ENCODE measurements at places on chromosomes 1 and 21.

- DNase-seq: no peak
Measured at GRCh38 chr1:30380625-30380984, 342.8 kb downstream of the MATN1 start.

DNA sequence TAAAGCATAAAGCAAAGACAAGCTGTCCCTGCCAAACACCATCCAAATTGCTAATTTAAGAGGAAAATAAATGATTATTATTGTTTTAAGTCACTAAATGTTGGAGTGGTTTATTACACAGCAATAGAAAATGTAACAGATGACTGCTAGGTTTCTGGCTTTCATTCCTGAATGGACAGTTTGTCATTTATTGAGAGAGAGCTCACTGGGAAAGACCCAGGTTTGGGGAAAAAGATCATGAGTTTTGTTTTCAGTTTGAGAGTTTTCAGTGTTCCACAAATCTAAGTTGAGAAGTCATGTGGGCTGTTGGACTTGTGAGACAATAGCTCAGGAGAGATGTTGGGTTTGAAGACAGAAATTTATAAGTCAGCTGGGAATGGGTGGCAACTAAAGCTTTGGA lies 5.4 kb downstream of the GPA33 start:
- no peak for DNase-seq

DNA sequence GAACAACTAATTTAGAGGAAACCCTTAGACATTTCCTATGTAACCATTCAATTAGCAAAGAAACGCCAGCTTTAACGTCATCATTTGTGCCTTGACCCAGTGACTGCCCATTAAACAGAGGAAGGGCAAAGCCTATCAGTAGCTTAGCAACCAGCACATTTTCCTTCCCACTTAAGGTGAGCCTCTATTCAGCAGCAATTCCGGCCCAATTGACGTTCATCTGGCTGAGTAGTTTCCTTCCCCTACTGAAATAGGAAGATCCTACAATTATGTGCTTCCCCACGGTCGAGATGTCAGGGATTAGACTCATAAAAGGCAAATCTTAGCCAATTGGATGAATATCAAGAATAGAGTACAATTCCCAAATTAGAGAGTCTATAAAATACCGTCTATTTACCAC lies 482.1 kb upstream of the ADAMTS5 start:
- DNase-seq: no peak

- DNase-seq: no peak
Measured at GRCh38 chr1:69743146-69743545, 175.4 kb downstream of the LRRC7 start.

GRCh38 chr1:177514207-177514606 lies 343.4 kb downstream of the BRINP2 start:
- no peak for DNase-seq

DNA sequence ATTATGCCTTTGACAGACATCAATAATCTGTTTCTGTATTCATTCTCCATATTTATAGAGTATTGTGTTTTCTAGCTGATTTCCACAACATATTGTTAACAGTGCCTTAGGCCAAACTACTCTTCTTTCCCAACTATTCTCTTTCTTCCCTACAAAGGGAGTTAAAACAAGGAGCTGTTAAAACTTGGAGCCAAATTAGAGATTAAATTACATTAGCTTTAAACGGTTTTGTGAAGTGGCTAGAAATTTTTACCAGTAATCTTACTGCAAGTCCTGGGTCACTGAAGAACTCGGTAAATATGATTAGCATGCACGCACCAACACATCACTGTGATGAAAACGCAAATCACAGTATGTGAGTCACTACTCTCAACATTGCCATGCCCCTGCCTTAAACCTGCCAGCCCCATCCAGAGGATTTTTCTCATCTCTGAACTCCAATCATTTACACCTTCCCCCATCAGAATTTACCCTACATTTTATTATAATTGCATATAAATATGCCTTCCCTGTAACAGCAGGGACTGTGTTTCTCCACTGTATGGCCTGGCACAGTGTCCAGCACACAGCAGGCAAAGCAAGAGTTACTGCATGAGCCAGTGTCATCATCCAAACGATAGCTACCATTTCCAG lies 1.5 kb upstream of the PRDX6 start:
- no peak for DNase-seq

DNA sequence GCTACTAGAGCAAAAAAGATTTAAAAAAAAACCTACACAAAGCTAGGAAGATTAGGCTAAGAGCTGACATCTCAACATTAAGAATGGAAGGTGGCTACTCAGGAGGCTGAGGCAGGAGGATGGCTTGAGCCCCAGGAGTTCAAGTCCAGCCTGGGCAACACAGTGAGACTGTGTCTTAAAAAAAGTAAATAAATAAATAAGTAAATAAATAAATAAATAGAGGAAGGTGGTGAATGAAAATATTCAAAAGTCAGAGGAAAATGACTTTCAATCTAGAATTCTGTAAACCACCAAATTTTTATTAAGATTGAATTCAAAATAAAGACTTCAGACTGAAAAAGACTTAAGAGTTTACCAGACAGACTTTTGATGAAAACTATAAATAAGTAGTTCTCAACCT lies 50.9 kb upstream of the TMPRSS2 start:
- DNase-seq: no peak

DNA sequence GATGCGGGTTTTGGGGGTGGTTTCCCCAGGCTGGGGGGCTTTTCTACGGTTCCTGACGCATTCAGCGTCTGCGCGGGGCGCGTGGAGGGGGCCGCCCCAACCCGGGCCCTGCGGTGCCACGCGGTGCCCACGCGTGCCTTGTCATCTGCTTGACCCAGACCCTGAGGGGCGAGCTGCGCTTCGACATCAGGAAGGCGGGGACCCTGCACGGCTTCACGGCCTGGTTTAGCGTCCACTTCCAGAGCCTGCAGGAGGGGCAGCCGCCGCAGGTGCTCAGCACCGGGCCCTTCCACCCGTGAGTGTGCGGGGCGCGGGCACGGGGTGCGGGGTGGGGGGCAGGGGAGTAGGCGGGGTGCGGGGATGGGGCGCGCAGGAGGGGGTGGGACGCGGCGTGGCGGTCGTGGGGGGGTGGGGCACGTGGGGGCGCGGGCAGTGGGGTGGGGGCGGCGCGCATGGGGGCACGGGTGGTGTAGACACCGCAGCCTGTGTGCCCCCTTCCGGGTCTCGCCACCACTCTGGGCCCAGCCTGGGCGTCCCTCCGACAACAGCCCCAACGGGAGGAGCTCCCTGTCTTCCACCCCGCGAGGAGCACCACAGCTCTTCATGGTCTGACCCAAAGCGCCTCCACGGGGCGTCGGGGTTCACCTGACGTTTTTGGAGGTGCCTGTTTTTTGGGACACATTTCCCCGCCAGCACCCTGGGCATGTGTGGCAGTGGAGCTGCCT lies 26.3 kb downstream of the PRMT2 start:
- DNase-seq: no peak

GRCh38 chr1:39886757-39887231 lies 3.5 kb upstream of the TRIT1 start:
- no peak for DNase-seq

GRCh38 chr1:18945401-18945849 lies 11.1 kb downstream of the IFFO2 start:
- DNase-seq: no peak

- no peak for DNase-seq
Measured at GRCh38 chr1:195495720-195496635, 1112.3 kb downstream of the KCNT2 start.

GRCh38 chr21:39014747-39015146 lies 168.5 kb downstream of the PSMG1 start:
- DNase-seq: no peak

DNA sequence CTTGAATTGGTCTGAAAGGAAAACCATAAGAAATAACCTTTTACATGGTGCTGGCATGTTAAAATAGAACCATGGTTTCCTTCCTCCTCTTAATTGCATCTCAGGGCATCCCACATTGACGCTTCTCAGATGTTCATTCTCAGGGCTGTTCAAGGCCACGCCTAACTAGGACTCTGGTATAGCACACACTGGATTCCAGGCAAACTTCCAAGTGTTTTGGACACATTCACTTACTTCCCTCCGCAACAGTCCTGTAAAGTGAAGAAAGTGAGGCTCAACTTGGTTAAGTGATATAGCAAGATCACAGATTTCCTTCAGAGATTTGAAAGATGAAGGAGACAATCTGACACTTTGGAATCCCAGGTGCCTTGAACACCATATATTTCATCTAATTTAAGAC lies 244.8 kb downstream of the DUSP10 start:
- DNase-seq: no peak

- no peak for DNase-seq
Measured at GRCh38 chr1:111082421-111083203, 57.3 kb downstream of the DRAM2 start.

- DNase-seq: no peak
Measured at GRCh38 chr1:153959454-153959853, 1.0 kb upstream of the CRTC2 start.

- DNase-seq: no peak
Measured at GRCh38 chr1:17833661-17834501, 78.7 kb downstream of the ACTL8 start.

DNA sequence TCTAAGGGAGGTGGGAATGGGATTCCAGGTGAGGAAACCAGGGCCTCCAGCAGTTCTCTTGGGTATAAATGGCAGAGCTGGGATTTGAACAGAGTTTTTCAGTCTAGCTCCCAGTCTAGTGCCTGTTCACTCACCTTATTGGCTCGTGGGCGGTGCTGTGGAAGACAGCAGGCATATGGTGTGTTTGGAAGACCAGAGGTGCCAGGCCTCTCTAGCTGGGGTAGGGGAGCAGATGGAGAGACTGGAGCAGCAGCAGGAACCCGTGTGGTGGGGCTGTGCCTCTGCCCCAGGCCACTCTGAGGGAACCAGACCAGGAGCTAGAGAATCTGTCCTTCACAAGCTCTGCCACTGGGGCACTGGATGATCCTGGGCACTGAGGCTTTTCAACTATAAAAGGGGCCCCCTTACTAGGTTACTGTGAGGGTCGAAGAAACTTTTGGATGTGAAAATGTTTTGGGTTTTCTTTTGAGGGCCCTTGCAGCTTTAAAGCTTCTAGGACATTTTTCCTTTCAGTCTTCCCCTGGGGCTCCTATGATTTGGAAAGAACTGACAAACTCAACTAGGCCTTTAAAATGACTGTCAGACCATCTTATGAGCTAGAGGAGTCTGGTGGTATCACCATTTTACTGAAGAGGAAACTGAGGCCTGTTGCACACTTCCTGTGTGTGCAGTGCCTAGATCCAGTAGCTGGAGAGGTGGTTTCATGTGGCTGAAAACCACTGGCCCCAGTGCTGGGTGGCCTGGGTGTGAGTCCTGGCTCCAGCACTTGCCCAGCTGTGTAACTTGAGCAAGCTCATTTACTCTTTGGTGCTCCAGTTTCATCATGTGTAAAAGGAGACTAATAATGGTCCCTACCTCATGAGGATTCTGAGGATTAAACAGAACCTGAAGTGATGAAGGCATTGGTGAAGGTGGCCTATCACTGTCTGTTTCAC lies 6.1 kb downstream of the DMRTB1 start:
- no peak for DNase-seq

DNA sequence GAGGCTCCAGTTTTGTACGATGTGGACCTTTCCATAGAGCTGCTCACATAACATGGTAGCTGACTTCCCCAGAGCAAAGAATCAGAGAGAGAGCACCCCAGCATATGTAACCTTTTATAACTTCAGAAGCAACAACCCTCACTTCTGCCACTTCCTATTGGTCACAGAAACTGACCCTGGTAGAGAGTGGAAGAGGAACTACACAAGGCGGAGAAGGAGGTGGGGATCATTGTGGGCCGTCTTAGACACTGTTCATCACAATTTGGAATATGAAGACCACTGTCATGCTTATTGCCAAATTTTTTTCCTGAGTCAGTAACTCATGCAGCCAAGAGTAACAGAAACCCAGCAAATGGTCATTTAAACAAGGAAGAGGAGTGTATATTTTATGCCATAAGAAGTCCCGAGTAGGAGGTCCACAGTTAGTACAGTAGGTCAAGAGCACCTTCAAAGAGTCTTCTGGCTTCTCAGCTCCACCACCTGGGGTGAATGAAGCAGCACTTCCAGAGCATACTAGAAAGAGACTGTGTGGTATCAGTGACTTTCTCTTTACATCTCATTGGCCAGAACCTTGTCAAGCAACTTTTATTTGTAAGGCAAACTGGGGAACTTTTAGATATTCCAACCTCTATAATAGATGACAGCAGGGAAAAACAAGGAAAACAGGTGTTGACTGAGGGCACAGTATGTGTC lies 71.8 kb downstream of the ODF2L start:
- DNase-seq: no peak

DNA sequence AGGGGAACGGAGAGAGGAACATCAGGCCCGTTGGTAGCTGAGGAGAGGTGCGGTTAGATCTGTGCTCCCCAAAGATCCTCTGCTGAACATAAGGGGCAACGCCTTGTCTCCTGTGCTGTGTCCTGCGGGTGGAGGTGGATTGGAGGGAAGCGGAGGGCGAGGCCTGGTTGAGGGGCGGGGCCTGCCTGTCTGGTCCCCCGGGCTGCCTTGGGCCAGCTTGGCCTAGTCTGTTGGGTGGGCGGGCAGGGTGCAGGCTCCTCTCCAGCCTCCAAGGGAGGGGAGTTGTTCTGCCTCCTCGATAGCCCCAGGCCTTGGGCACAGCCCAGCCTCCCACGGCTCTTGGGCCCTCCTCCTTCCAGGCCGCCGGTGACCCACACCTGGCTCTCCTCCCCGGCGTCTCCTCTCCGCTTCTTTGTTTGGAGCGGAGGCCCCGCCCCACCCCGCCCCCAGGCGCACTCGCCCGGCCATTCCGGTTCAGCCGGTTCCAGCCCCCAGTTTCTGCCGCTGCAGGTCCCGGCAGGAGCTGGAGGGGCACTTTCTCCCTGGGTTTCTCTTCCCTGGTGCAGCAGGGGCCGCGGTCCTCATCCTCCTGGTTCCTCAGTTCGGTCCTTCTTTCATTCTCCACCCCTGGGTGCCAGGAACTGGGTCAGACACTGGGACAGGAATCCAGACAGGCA lies 19.4 kb downstream of the PTPRF start:
- no peak for DNase-seq

DNA sequence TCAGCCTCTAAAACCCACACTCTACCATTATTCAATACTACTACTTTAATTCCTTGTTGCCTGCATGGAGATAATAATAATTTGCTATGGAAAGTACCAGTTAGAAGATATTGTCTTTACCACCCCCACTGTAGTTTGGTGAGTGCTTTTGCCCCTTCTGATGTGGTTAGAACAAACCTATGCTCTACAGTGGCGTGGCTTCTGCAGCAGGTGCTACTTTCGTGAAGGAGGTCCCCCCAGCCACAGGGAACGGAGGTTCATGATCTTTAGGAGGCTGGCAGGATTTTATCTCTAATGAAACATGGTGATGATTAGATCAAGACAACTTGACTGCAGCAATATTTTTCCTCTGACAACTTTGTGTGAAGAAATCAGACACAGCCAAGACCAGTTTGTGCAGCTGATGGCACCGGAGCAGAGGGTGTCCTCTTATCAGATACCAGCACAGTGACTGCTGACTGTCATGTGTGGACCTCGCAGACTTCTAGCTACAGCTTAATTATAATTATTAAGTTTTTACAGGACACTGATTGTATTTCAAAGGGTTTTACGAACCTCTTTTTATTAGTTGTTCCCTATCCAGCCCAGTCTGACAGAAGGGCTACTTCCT lies 10.7 kb upstream of the TCHH start:
- no peak for DNase-seq

GRCh38 chr1:88740784-88741183 lies 56.7 kb downstream of the PKN2 start:
- DNase-seq: no peak

- DNase-seq: no peak
Measured at GRCh38 chr1:210978316-210978973, 155.5 kb downstream of the KCNH1 start.

- DNase-seq: no peak
Measured at GRCh38 chr21:43905726-43906455, 40.9 kb downstream of the AGPAT3 start.

All from stimulated activated CD4-positive, alpha-beta T cell treated with anti-CD3 and anti-CD28 coated beads, Interleukin-1b, Interleukin-23, amount 100 ng/mL, for 1 hour (primary cell).